ENCODE measurements at places on chromosomes 4 and X.

DNA sequence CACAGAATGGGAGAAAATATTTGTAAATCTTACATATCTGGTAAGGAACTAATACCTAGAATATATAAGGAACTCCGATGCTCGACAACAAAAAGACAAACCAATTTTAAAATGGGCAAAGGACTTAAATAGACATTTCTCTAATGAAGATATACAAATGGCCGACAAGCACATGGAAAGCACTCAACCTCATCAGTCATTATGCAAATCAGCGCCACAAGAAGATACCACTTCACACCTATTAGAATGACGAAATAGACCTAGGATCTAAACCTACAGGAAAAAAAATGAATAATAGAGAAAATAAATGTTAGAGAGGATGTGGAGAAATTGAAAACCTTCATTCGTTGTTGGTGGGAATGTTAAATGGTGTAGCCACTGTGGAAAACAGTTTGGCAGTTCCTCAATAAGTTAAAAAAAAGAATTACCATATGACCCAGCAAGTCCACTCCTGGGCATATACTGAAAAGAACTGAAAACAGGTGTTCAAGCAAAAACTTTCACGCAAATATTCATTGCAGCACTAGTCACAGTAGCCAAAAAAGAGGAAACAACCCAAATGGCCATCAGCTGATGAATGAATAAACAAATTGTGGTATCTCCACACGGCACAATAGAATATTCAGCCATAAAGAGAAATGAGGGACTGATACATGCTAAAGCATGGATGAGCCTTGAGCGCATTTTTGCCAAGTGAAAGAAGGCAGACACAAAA is 57.3 kb upstream of the WDR19 start:
- no peak for DNase-seq

DNA sequence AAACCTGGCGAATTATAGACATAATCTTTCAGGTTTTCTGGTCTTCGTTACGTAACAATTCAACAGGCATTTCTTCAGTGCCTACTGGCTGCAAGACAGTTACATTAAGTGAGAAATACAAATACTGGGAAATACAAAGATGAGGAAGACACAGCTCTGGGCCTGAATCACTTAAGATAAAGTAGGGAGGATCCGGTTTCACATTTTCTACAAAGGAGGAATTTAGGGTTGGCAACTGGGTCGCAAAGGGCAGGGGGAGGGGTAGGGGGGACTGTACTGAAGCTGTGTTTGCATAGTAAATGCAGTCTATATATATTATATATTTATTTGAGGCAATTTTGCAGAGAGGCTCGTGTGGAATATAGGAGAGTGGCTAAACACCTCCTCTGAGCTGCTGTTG is 107.4 kb downstream of the MAML3 start:
- no peak for DNase-seq

- DNase-seq = no peak
Measured at GRCh38 chr4:186622788-186623464, 67.6 kb upstream of the MTNR1A start.

DNA sequence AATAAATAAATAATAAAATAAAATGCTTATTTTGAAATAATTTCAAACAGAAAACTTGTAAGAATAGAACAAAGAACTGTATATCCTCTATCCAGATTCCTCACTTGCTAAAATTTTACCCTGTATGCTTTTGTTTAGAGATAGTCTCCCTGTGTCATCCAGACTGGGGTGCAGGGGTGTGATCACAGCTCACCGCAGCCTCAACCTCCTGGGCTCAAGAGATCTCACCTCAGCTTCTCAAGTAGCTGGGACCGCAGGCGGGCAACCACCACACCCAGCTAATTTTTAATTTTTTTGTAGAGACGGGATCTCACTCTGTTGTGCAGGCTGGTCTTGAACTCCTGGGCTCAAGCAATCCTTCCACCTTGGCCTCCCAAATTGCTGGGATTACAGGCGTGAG is 17.5 kb upstream of the ARAF start:
- no peak for DNase-seq

DNA sequence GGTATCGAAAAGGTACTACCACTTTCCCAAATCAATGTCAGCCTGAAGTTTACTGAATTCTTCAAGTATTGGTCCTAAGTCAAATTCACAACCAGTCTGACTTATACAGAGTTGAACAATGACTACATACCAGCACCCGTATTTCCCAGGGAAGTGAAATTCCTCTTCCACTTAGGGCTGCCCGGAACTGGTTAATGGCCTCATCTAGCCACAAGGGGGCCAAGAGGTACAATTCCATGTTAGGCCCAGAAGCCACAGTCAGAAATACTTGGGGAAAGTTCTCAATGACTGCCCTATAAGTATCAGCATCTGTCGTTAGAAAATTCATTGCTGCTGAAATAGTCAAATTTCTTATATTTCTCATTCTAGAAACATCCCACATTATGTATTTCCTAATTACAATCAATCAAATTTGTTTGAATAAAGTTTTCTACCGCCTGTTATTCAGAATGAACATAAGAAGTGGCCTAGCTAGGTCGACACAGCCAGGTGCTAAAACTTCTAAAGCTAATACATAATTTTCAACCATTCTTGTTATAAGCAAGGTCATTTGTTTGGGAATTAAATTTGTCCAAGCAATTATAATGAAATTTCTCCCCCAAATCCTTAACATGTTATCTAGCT is 5.6 kb upstream of the PCDH7 start:
- DNase-seq = peak; percentile 1

- no peak for DNase-seq
Measured at GRCh38 chrX:110536816-110537215, 178.2 kb downstream of the RTL9 start.

GRCh38 chrX:104918122-104918521 is 302.4 kb downstream of the TEX13A start:
- no peak for DNase-seq

DNA sequence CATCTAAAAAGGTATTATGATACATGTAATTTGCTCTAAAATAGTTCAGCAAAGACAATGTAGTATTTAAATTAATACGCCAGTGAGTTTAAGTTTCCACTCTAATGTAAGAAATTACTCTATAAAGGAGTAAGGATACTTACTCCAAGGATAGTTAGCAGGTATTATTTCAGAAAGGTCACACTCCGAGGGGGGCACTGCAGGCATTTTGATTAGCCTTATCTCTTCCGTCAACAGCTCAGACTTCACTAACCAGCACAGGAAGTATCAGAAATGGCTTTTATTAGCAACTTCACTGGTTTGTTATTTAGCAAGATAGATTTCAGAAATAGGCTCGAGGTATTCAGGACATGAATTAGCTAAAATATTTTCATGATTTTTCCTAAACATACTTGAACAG is 127.0 kb downstream of the COX18 start:
- DNase-seq = no peak

GRCh38 chr4:11614426-11614825 is 185.7 kb upstream of the HS3ST1 start:
- DNase-seq = no peak

DNA sequence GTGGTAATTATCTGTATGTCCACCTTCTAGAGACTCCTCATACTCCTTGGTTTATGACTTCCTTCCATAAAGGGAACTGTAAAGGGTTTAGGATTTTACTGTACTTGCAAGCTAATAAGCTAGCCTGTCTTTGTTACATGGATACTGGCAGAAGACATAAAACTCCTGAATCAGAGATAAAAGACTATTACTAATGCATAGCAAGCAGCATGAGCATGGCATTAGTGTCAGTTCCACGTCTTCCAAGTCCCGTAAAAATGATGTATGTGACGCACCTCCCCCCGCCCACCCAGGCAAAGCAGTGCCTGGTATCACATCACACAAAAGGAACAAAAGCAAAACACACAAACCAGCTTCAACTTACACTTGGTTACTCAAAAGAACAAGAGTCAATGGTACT is 71.0 kb downstream of the SLC10A6 start:
- DNase-seq = no peak

DNA sequence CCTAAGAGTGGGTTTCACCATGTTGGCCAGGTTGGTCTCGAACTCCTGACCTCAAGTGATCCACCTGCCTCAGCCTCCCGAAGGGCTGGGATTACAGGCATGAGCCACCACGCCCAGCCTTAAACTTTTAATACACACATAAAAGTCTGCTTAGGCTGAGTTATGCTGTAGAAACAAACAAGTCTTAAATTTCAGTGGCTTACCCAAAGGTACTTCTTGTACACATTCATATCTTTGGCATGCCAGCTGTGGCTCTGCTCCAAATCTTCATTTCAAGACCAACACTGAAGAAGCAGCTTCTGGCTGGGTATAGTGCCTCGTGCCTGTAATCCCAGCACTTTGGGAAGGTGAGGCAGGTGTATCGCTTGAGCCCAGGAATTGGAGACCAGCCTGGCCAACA is 80.3 kb downstream of the PPEF2 start:
- no peak for DNase-seq

- no peak for DNase-seq
Measured at GRCh38 chrX:276581-277201, 4.5 kb upstream of the PLCXD1 start.

DNA sequence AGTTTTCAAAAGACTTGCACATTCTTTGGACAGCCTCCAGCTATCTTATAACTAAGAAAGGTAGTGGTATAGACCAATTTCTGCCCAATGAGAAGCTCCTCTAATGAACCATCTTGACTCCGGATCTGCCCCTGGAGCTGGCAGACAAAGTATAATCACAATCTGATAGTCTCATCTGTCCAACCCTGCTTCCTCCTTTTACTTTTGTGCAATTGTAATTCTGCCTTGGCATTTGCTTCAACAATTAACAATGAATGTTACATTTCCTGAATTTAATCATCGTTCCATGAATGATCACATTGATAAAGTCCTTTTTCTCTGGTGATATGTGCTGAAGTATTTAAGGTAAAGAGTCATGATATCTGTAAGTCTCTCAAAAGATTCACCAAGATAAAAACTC is 27.8 kb downstream of the FRYL start:
- no peak for DNase-seq

DNA sequence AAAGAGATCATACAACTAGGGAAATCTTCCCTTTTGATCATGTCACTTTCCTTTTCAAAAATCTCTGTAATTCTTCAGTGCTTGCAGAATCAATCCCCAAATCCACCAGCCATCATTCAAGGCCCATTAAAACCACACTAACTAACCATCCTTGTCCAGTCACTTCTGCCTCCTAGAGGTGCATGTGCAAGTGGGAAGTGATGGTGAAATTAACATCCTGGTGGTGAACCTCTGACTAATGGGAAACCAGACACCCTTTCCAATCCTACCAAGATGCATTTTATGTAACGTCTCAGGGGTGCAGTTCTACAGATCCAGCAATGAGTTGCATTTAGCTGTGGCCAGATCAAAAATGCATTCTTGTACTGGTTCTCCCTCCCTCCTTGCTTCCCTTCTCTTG is 341.8 kb downstream of the RAPGEF2 start:
- no peak for DNase-seq

GRCh38 chr4:71296945-71297344 is 41.9 kb upstream of the SLC4A4 start:
- DNase-seq = no peak

GRCh38 chrX:13364230-13364857 is 44.5 kb upstream of the ATXN3L start:
- no peak for DNase-seq
